Nucleus accumbens (tissue), 56 donors: ENCODE measurements at places on chromosomes 16 and 17.

DNA sequence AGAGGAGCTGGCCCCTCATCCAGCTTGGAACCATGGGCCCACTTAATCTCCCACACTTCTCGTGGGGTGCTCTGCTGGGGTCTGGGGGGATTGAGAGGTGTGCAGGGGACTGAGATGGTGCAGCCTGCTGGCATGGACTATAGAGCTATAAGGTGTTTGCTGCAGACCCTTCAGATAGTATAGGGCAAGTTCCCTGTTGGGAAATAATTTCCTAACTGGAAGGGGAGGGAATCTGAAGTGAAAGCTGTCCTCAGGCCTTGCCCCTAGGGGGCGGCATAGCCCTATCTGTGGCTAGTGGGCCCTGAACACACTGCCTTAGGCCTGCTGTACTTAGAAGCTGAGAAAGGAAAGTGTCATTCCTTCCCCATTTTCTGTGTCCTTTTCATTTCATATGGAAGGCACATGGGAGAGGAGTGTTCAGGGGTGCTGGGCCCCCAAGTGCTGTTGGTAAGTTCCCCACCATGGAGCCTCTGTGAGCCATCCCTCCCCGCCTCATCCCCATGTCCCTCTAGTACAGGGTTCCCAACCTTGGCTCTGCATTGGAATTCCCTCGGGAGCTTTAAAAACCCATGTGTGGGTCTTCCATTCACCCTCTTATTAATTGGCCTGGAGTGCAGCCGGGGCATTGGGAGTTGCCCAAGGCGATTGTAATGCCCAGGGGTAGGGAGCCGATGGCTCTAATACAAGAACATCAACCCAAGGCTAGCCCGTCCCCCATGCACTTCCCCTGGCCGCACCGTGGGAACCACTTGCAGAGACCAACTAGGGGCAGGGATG lies 19.7 kb downstream of the GOSR2 start:
- peak; percentile 73 for DNase-seq

- no peak for DNase-seq
Measured at GRCh38 chr16:56506941-56507340, 12.9 kb downstream of the BBS2 start.

- no peak for DNase-seq
Measured at GRCh38 chr17:292016-292415, 60.6 kb downstream of the RPH3AL start.

- DNase-seq, result peak; percentile 22
Measured at GRCh38 chr17:6498901-6499540, 54.8 kb downstream of the PIMREG start.

GRCh38 chr16:57606847-57607501 lies 21.5 kb upstream of the ADGRG1 start:
- DNase-seq, result no peak

DNA sequence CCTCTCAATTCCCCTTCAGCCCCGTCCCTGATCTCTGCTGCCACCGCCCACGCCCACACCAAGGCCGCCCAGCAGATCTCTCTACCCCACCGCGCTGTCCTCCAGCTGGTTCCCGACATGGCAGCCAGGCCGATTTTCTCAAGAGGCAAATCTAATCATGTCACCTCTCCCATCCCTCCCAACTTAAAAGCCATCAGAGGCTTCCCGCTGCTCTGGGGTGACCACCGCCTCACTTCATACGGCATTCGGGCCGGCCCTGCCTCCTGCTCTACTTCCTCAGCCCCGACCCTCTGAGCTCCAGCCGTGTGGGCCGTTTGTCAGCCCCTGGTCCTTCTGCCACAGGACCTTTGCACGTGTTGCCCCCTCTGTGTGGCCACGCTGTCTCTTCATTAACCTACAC lies 63.2 kb downstream of the RPH3AL start:
- DNase-seq, result no peak

- DNase-seq, result no peak
Measured at GRCh38 chr16:65196420-65197075, 74.7 kb upstream of the CDH11 start.

DNA sequence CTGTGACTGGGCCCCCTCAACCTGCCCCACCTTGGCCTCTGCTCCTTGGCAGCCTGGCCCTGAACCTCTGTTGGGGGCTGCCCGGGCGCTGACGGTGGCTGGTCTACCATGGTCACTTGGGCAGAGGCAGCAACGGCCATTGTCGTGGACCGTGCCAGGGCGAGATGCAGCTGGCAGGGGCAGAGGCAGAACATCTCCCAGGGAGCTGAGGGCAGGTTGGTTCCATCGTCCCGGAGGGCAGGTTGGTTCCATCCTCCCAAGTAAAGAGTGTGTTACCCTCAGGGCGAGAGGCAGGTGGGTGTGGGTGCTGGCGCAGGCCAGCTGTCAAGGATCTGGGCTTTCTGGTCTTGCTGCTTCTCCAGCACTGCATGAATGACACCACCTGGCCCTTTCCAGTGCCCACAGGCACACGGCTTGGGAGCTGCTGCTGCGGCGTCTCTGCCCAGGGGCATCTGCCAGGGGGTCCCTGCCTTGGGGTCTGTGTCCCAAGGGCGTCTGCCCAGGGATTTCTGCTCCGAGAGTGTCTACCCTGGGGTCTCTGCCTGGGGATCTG lies 12.0 kb downstream of the ACSF3 start:
- no peak for DNase-seq

DNA sequence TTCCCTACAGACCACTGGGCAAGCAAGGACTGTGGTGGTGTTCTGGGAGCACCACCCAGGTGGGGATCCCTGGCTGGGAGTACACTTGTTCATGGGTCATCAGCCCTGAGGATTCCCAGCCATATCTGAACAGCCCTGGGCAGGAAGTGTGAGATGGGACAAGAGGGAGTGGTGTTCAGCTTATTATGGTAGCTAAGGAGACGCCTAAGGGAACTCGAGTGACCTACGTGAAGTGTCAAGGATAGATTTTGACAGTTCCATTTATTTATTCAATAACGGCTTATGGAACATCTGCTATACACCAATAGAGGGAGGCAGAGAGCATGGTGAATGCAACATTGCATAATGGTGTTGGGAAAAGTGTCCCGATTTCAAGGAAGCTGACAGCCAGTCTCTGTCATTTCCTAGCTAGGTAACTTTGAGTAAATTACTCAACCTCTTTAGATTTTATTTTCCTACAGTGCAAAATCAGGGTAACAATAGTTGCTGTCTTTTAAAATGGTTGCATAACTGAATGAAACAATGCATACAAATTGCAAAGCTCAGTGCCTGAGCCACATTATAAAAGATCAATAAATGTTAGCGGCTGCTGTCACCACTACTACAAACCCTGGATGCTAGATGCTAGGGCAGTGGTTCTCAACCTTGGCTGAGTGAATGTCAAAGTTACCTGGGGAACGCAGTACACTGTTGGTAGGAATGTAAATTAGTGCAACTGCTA lies 534.1 kb downstream of the GRIN2A start:
- DNase-seq, result no peak

DNA sequence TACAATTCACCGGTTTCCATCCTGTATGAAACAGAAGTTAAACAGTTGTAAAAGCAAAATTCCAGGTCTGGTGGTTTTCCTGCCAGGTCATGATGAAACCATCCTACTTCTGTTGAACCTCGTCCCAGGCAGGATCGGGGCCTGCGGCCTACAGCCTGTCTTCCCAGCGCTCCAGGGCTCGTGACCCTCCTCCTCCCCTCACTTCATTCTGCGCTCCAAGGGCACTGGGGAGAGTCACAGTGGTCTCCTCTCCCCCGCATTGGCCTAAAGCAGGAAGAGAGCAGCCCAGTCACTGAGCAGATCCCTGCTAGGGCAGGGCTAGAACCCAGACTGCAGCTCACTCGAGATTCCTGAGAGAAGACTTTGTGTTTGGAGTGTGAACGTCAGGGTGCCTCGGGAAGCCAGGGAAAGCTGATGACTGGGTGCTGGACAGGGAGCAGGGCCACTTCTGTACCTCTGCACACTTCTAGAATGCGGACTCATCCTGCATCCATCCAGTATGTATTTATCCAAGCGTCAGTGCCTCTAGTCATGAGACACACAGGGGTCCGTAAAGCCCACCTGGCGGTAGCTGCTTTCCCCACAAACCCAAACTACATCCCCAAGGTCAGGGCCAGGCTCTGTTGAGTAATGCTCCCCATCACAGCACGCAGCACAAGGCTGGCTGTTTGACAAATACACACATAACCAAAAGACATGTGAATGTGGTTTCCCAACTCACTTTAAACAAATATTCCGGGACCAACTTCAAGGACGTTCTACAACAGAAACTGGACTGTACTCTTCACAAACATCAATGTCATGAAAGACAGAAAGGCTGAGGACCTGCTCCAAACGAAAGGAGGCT lies 1.7 kb upstream of the ITGAE start:
- DNase-seq, result no peak
